ENCODE measurements at places on chromosomes 7 and 10.

- peak; percentile 39 for DNase-seq
These were observed 44.3 kb downstream of the TRRAP start for GRCh38 chr7:98922392-98923187.

GRCh38 chr7:139725077-139725476 lies 52.7 kb downstream of the HIPK2 start:
- DNase-seq = no peak

DNA sequence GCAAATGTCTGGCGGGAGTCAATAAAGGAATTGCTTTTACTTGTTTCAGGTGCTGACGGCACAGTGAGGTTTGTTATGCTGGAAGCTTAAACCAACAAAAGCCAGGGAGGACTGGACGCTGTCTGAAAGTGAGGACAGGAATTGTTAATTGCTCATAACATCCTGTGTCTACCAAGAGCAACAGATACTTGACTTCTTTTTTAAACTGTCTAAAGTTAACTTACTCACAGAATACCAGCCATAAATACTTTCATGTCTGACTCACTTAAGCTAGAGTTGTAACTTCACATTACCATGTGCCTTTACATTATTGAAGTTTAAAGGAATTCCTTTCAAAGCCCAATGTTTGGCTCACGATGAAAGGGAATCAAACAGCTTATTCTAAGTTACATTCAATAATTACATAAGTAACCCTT lies 252.7 kb upstream of the SHH start:
- no peak for DNase-seq

DNA sequence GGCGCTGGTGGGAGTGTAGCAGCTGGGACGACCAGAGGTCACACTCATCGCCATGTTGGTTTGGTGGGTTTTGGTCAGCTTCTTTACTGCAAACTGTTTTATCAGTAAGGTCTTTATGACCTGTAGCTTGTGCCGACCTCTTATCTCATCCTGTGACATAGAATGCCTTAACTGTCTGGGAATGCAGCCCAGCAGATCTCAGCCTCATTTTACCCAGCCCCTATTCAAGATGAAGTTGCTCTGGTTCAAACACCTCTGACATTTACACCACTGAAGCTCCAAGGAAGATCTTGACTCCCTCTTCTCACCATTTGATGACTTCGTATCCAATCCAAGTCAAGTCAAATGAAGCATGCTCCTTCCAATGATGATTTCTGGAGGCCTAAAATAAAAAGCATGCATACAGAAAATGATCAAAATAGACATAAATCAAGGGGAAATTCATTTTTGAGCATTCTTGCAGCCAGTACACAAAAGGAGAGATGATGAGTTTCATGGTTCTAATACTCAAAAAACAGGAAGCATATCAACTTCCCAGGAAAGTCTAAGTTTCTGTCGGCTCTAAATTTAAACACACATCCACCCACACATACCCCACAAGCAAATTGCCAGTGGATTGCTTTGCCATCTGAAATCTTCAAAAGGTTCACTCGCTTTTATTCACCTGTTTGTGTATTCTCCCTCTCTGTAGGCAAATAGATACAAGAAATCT lies 2.4 kb upstream of the PSMG3 start:
- no peak for DNase-seq

- no peak for DNase-seq
These were observed 1.4 kb downstream of the GARS1 start for GRCh38 chr7:30596014-30596641.

DNA sequence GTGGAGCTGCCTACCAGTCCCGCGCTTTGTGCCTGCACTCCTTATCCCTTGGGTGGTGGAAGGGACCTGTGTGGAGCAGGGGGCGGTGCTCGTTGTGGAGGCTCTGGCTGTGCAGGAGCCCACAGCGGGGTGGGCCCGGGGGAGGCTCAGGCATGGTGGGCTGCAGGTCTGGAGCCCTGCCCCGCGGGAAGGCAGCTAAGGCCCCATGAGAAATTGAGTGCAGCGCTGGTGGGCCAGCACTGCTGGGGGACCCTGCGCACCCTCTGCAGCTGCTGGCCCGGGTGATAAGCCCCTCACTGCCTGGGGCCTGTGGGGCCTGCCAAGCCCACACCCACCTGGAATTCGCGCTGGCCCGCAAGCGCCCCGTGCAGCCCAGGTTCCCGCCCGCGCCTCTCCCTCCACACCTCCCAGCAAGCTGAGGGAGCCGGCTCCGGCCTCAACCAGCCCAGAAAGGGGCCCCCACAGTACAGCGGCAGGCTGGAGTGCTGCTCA lies 859.6 kb upstream of the KCND2 start:
- no peak for DNase-seq

GRCh38 chr7:73520673-73521635 lies 1.1 kb downstream of the BAZ1B start:
- no peak for DNase-seq

DNA sequence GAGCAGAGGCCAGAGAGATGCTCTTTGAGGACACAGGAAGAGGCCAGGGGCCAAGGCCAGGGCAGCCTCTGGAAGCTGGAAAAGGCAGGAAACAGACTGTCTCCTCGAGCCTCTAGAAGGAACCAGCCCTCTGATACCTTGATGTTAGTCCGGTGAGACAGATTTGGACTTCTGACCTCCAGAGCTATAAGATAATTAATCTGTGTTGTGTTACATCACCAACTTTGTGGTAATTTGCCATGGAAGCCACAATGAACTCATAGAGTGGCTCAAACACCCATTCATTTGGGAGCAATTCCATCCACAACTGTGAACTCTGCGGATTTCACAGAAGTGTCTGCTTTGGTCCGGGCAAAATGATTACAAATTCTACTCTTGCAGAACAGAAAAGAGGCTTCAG lies 48.7 kb downstream of the OAT start:
- no peak for DNase-seq

- no peak for DNase-seq
These were observed 313.4 kb downstream of the GPR37 start for GRCh38 chr7:124452186-124452585.

DNA sequence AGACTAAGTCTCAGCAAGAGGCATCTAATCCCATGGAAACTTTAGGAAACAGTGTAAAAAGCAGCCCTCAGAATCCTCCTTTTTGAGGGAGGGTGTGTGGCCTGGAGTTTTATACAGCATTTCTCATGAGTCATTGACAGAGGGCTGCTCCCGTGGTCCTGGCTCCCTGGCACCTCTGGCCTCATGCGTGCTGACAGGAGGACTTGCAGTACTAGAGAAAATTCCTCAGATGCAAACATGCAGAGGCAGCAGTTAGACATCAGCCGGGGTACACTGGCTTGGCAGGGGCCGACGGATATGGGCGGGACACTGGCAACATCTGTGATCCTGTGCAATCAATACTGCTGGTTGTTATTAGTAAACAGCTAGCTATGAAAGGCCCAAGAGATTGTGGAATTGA lies 925.1 kb upstream of the CELF2 start:
- no peak for DNase-seq

DNA sequence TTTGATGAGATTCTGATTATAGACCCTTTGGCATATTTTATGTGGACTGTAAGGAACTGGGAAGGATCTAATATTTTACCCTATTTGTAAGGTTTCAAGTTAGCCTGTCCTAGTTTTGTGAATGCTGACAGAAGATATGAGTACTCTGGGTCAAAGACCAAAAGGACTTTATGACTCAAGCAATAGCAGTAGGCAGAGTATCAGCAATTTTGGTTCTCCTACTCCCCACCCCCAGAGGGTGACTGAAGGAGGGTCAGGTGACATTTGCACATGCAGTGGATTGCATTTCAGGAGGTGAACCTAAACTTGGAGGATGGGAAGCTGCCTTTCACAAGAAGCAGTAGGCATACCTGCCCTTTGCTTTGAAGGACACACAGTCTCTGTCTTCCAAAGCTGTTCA lies 84.0 kb upstream of the KLF6 start:
- DNase-seq = no peak

- DNase-seq = no peak
These were observed 8.5 kb upstream of the ARMS2 start for GRCh38 chr10:122445904-122446303.

DNA sequence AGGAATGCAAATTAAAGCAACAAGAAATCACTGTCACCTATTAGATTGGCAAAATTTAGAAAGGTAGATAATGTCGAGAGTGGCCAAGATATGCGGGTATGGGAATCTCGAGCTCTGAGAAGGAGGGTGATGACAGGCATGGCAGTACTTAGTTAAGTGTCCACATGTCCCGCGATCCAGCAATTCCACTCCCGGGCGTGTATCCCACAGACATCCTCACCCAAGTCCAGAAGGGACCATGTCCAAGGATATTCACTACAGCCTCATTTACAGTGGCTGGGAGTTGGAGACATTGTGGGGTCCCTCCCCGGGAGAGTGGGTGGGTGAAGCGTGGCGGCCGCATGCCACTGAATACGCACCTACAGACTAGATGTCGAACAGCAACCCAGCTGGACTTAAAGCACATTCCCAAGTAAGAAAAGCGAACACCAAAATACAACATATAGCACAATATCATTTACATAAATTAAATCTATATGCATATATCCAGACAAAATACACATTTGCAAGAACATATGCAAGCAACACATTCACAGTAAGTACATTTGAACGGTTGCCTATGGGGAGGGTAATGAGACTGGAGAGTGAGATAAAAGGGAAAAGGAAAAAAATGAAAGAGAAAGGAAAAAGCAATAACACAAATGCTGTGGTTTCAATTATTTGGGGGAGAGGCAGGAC lies 9.9 kb downstream of the KCNH2 start:
- no peak for DNase-seq

DNA sequence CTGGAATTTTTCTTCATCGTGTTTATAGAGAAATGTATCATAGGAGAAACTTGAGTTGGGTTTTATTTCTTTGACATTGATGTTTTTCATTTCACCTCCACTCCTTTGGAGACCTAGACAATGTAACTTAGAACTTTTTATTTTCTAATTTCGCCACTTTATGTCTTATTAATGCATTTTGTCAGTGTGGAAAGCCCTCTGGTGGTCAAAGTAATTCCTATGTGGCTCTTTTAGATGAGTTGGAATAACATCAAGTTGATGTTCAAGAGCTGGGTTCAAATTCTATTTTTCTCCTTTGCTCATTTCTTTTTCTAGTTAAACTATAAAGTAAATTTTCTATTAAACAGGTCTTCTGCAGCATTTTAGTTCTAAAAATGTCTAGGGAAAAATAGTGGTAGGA lies 478.6 kb downstream of the LRMDA start:
- DNase-seq = no peak

DNA sequence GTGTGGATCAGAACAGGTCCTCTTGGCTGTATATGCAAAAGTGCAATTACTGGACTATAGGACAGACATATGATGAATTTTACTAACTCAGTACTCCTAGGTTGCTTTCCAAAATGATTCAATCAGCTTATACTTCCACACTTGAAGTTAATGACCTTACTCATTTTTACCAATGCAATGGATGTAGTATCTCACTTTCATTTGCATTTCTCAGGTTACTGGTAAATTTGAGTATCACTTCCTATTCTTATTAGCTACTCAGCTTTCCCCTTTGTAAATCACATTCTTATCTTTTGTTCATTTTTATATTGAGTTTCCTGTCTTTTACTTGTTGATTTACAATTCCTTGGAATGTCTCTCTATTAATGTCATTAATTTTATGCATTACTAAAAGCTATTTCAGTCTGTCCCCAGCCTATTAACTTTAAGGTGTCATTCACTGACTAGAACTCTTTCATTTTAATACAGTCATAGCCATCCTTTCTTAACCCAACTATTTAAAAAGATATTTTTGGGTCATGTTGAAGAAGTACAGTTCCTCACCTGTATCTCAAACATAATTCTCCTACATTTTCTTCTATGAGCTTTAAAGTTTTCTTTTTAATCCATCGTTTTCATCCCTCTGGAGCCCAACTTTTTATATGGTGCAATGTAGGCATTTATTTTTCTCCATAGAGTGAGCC lies 88.6 kb downstream of the VIM start:
- no peak for DNase-seq

DNA sequence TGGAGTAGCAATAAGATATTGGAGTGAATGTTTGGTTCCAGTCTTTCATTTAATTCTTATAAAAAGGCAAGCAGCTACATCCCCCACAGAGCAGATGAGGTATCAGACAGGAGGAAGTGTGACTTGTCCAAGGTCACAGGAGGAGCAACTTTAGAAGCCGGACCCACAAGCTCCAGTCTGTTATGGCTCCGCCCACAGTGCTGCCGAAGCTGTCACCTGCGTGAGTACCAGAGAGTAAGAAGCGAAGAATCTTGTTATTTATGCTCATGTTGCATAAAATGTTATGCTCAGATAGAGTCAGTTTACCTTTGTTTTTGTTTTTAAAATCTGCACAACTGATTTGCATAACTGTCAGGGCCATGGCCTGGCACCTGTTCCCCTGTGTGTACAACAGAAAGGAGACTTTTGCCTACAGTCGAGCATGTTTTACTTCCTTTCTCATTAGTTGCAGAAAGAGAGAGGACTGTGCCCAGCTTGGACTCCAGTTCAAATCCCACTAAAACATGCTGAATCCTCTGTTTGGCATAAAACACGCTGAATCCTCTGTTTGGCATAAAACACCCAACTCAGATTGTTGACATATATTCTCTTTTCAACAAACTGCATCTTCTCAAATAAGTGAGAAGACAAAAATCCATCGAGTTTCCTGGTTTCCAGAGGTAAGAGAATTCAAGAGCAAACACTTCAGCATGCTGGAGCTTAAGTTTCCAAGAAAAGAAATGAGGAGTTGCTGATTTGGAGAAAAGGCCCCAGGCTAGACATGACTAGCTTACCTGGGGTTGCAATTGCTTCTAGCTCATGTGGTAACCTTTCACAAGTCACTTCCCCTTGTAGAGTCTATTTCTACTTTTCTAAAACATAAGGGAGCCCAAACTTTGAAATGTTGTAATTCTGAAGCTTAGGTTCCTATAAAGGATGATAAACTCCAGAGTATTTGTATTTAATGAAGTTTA lies 409.8 kb upstream of the ZMIZ1 start:
- DNase-seq = no peak

GRCh38 chr7:12655161-12655560 lies 32.3 kb upstream of the ARL4A start:
- DNase-seq = no peak

GRCh38 chr10:114711176-114711868 lies 53.2 kb upstream of the ABLIM1 start:
- no peak for DNase-seq

DNA sequence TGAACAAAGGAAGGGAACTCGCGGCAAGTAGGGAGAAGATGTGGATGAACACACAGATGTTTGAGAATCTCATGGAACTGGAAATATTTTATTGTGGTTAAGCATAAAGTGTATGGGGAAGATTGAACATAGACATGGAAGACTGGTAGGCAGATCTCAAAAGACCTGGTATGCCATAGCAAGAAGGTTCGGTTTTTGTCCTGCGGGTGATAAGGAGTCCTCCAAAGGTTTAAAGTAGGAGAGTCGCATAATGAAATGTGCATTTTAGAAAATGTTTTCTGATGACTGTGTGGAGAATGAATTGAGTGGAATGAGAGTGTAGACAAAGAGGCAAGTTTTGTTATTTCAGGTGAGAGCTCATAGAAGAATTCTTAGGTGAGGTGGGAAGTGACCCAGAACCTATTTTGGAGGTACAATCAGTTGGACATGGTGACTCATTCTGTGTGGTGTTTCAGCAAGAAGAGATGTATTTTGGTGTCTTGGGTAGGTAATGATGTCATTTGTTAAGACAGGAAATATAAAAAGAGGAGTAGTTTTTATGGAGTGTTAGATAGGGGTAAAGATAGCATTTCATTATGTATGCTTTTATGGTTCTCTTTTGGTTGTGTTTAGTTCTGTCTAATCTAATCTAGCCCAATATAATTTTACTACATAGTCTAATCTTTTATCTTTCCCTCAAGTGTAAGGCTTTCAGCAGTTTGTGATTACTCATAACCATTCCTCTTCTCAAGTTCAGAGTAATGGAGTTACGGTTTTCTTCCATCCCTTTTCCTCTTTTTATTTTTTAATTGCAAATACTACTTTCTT lies 239.2 kb downstream of the EXOC4 start:
- DNase-seq = no peak

Measured in frontal cortex (tissue), 4 donors.